ENCODE measurements at places on chromosomes 1 and 21.

DNA sequence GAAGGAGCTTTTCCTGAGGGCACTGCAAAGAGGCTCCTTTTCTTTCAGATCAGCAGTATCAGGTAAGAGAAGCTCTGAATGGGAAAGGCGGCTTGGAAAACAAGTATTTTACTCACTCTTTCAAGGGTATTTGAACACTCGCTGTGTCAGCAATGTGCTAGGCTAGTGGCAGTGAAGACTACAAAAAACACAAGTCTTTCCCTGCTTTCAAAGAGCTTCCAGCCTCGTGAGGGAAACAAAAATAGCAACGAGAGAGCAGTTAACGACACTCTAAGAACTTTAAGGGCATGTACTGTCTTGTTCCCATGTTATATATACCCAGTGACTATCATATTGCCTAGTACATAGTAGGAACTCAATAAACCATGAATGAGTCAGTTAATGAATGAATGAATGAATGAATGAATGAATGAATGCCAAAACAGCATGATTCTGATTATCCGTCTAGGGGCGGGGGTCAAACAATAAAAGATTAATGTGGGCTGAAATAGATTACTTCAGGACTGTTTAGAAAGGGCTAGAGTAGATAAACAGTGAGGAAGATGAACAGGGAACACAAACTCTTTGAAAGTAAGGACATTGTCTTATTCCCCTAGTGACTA is 14.2 kb upstream of the MCOLN3 start:
- no peak for DNase-seq

DNA sequence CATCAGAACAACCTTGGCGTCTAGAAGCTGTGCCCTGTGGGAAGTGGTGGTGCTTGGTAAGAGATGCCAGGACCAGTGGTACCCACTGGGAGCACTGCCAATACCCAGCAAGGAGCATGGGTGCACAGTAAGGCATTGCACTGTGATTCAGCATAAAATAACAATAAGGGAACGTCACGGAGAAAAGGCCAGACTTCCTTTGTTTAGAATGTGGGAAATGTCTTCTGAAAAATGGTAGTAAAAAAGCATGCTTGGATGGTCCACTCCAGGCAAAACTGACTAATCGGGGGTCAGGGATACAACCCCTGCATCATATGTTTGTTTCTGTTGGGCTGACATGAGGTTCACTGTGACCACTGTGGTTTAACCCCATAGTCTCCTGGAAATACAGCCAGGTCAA is 14.7 kb downstream of the METTL18 start:
- no peak for DNase-seq

GRCh38 chr1:207754974-207755700 is 3.3 kb downstream of the CD46 start:
- DNase-seq: no peak

- no peak for DNase-seq
These were observed 37.4 kb upstream of the SLC30A1 start for GRCh38 chr1:211616231-211616964.

GRCh38 chr1:209504571-209504970 is 78.9 kb upstream of the CAMK1G start:
- DNase-seq: no peak

DNA sequence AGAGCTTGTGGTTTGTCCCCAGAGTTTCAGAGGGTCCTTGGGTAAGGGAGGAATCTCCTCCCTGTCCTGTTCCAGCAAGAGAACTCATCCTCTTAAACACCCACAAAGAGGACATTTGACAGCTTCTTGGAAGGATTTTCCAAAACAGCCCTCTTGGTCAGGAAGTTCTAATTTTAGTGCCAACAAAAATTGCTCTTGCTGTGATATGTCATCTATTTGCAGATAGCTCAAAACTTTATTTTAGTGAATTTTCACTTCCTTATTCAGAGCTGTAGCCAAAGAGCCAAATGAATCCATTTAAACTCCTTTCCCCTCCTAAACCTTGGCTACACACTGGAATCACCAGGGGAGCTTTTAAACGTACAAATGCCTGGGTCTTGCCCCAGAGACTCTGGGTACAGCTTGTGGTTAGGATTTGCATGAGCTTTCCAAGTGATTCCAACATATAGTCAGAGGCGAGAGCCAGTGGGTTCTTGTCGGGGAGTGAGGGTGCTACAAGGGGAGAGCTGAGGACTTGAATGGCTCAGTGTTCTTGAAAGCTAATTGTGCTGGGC is 11.8 kb upstream of the RASSF5 start:
- DNase-seq: no peak

- no peak for DNase-seq
These were observed 214.9 kb upstream of the L1TD1 start for GRCh38 chr1:61979729-61980128.

- no peak for DNase-seq
These were observed 19.4 kb downstream of the NEK7 start for GRCh38 chr1:198176179-198176578.

DNA sequence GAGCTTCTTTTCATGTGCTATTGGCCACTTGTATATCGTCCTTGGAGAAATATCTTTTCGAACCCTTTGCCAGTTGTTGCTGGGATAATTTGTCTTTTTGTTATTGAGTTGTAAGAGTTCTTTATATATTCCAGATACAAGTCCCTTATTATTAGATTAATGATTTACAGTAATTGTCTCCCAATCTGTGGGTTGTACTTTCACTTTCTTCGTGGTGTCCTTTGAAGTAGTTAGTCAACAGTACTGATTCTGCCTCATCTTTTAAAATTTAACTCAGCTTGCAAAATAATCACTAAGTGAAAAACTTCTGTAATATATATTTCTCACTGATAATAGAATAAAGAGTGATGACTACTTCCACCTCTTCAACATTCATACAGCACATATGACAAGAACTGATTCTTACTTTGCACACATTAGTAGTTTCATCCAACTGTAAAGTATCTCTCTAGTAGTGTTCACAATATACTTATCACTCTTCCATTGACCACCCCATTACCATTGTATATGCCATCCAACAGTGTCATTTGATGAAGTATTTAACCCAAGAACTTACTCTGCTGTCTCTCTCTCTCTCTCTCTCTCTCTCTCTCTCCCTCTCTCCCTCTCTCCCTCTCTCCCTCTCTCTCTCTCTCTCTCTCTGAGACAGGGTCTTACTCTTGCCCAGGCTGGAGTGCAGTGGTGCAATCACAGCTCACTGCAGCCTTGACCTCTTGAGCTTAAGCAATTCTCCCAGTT is 104.2 kb upstream of the DMRTA2 start:
- no peak for DNase-seq

GRCh38 chr1:47449822-47450552 is 12.1 kb downstream of the FOXD2 start:
- DNase-seq: no peak

GRCh38 chr1:174775621-174776020 is 224.1 kb upstream of the CACYBP start:
- no peak for DNase-seq

GRCh38 chr1:68344208-68344607 is 105.5 kb downstream of the RPE65 start:
- DNase-seq: no peak

DNA sequence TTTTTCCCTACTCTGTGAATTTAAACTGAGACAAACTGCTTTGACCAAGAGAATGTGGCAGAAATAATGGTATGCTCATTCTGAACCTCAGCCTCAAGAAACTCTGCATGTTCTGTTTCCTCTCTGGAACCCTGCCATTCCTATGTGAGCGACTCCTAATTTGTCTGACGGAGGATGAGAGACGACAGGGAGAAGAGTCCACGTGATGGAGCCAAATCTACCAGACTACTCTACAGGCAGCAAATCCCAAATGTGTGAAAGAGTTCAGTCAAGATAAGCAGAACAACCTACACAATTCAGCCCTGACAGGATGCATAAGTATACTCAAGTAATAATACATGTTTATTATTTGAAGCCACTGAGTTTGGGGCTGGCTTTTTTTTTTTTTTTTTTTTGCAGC is 153.5 kb downstream of the DPYD start:
- DNase-seq: no peak

DNA sequence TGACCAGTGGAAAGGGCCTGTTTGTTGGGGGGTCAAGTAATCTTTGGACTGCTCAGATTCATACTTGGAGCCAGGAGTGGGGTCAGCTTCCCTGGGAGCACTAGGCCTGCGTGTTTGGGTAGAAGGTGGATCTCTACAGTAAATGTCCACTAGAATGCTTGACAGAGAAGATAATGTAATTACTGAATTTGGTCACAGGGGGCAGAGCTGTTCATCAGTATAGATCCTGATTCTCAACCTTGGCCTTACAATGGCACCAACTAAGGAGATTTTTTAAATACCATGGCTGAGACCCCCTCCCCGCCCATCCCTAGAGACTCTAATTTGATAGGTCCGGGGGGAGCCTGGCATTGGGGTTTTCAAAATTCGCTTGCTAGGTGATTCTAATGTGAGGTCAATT is 217.5 kb upstream of the PLXNA2 start:
- DNase-seq: no peak

- no peak for DNase-seq
These were observed 404.7 kb upstream of the PROX1 start for GRCh38 chr1:213582976-213583567.

- DNase-seq: no peak
These were observed 207.8 kb downstream of the DENND1B start for GRCh38 chr1:197567442-197567841.

DNA sequence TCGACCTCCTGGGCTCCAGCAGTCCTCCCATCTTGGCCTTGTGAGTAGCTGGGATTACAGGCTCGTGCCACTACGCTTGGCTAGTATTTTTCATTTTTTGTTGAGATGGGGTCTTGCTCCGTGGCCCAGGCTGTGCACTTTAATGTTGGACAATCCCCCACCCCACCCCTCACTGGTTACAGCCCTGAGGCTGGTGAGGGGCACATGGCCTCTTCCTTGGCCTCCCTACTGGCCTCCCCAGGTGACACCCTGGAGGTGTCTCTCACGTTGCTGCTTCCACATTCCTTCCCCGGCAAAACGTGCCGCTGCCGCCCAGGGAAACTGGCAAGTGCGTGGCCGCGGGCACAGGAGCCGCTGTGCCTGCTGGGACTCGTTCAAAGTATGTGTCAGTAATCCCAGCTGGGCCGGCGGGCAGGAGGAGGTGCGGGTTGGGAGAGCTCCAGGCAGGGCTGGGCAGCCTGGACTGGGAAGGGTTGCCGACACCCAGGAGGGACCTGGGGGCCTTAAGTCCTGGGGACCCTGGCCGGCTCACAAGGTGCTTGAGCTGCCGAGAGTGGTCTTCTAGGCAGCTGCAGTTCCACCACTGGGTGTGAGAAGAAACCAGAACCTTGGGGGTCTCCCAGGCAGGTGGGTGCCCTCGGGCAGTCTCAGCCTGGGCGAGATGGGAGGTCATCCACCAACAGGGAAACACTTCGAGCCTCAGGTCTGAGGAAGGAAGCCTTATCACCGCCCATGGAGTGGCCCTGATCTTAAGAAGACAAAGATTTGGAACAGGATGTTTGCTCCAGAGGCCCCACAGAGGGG is 6.5 kb downstream of the WNT3A start:
- no peak for DNase-seq

GRCh38 chr1:162305969-162306368 is 70.7 kb downstream of the SPATA46 start:
- DNase-seq: no peak

DNA sequence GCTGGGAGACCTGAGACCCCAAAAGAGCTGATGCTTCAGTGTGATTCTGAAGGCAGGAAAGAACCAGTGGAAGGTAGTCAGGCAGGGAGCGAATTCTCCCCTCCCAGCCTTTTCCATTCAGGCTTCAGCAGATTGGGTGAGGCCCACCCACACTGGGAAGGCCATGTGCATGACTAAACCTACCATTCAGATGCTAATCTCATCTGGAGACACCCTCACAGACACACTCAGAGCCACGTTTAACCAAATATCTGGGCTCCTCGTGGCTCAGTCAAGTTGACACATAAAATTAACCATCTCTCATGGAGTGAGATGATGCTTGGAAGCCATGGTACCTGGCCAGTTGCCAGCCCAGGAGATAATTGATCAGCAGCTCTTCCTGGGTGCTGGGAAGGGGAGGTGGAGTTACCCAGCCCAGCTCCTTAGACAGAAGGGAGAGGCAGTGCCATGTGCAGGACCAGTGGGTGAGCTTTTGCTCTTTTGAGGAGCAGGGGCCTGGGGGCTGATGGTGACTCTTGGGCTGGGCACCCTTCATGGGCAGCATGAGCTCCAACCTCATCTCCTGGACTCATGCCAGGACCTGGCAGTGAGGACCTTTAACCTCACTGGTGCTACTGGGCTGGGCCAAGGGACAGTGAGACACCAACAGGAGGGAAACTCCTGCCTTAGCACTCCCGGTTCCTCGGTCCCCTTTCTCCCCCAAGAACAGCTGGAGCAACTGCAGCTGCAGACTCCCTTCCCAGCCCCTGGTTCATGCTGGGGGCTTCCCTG is 89.0 kb upstream of the ACTL8 start:
- no peak for DNase-seq

DNA sequence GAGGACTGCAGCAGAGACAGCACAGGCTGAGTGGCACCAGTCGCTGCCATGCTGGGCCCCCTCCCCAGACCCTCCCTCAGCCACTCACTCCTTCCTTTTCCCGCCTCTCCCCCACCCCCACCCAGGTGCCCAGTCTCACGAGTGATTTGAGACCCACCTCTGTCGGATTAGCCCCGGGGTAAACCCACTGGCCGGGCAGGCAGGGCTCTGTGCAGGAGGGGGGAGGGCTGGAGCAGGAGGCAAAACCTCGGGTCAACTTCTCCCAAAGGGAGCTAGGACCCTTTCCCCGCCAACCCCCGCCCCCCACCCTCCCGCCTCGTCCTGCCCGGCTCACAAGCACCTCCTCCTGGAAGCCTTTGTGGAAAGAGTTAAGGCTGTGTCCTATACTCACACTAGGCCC is 3.5 kb upstream of the MRPL24 start:
- no peak for DNase-seq

DNA sequence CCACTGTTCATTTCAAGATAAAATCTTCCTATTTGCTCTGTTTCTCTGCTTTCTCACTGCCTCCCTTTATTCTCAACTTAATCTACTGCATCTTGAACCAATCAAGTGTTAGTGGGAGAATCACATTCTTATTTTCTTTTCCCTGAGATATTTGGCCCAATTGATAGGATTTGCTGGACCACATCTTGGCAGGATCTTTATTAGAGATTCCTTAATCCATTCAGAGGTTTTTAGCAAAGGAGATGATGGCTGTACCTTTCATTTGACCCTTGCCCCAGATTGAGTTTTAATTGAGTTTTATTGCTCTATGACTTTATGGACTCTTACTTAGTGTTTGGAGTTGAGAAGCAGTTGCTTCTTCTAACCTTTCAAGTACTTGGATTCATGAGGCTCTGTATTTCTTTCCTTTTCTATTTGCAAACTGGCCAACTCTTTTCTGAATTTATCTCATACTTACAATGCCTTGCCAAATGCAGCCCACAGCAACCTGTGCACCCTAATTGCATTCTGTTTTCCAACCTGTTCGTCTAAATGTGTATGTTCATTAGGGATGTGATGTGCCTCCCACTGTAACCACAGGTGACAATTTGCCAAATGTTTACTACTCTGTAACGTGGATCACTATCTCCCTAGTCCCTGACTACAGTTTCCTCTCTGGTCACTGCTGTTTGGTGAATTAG is 274.8 kb upstream of the KAZN start:
- DNase-seq: no peak

- DNase-seq: no peak
These were observed 17.0 kb downstream of the ZNF697 start for GRCh38 chr1:119631086-119631432.
